Activated CD4-positive, alpha-beta T cell treated with anti-CD3 and anti-CD28 coated beads for 24 hours (primary cell): ENCODE measurements at places on chromosomes 3 and 15.

GRCh38 chr3:188062216-188062615 is 91.7 kb upstream of the LPP start:
- DNase-seq = no peak

- DNase-seq = no peak
These were observed 12.5 kb downstream of the MYD88 start for GRCh38 chr3:38150780-38151528.

DNA sequence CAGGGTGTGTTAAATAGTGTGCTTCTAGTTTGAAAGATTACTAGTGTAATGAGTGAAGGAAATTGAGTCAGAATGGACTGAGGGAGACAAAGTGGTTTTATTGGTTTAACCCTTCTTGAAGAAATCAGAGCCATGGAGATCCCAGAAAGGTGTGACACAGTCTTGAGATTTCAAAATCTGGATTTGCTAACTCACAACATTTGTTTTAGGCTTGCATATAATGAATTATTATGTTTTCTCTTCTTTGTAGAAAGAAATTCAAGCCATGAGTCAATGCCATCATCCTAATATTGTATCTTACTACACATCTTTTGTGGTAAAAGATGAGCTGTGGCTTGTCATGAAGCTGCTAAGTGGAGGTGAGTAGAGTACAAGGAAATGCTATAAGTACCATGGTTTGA is 25.1 kb downstream of the OXSR1 start:
- no peak for DNase-seq

GRCh38 chr3:154121701-154122551 is 736 bp downstream of the ARHGEF26 start:
- DNase-seq = no peak

GRCh38 chr15:25727867-25728600 is 135.1 kb downstream of the ATP10A start:
- DNase-seq = no peak

- DNase-seq = no peak
These were observed 163.4 kb upstream of the TLE3 start for GRCh38 chr15:70261083-70261482.

DNA sequence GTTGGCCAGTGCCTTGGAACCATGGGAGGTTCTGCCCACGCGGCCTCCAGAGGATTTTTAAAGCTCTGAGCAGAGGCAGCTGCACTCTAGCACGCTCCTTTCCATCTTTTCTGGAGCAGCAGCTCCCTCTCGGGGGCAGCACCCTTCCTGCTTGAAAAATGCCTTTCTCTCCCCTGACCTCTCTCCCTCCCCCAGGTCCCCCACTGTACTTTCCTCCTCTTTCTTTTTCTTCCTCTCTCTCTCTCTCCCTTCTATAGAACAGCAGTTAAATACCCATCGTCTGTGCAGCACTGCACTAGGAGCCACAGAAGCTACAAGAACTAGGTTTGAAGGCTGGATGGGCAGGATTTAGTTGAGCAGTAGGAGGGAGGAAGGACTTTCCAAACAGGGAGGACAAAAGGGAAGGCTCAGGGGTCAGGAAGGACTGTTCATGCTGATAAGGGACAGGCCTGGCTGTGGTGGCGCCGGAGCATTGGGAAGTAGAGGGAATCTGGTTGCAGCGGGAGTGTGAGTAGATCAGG is 4.4 kb downstream of the ALPK3 start:
- DNase-seq = no peak

GRCh38 chr3:5144316-5144994 is 22.4 kb downstream of the ARL8B start:
- no peak for DNase-seq

DNA sequence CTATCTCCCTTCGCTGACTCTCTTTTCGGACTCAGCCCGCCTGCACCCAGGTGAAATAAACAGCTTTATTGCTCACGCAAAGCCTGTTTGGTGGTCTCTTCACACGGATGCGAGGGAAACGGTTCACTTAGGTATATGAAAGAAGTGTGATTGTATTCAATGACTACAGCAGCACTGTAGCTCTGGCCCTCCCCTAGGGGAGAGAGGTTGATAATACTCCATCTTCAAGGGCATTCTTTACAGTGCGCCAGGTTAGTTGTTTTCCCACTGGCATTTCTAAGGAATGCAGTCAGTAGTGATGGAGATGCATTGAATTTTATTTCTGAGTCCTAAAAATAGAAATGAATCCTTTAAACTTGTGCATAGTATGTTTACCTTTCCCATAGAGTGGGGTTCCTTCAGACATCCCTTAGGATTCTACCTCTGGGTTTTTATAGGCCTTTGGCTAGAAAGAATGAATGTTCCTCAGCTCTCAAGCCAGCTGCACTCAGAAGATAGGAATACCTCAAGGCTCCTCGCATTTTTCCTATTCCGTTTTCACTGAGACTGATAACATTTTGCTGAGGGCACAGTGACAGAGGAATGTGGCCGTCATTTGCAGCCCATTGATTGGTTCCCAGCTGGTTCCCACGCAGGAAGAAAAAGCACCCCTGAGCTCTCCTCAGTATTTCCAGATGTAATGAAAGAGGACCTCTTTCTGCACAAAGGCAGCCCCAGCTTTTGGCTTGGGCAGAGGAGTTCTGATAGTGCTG is 131.8 kb upstream of the C2CD4B start:
- no peak for DNase-seq

DNA sequence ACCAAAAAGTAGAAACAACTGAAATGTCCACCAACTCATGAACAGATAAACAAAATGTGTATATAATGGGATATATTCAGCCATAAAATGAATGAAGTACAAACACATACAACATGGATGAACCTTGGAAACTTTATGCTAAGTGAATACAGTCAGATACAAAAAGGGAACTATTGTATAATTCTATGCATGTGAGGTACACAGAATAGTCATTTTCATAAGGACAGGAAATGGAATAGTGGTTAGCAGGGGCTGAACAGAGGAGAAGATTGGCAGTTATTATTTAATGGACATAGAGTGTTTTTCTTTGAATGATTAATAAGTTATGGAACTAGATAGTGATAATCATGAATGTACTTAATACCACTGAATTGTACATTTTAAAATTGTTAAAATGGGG is 20.0 kb upstream of the TRANK1 start:
- DNase-seq = no peak

DNA sequence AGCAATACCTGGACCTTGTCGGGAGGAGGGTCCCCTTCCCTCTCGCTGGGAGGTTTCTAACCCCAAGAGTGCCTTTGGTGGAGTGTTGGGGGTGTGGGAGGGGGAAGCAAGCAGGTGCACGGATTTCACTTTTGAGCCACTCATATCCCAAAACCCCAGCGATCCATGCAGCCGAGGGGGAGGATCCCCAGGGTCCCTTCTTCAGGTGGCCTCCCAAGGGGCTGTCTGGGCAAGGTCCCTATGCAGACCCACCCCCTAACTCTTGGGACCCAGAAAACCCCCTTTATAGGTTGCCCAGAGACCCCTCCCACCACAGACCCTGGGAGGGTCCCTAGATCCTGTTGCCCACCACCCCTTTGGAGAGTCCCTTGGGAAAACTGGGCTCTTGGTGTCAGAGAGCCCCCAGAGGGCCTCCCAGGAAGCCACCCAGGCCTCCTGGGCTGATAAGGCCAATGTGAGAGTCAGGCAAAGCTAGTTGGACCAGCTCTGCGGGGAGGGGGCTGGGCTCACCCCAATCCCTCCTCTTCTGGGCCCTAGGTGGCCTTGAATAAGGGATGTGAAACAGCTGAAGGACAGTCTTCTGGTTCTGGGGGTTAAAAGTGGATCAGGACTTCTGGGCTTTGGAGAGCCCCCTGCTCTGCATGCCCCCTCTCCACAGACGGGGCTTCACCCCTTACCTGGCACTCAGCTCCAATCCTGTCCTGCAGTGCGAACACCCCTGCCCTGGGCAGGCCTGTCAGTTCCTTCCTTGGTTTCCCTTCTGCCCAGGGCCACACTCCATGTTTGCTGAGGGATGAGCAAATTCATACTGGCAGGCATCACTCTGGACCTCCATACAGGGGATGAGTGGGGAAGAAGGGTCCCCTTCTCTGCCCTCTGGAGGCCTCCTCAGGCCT is 932 bp upstream of the PLCD1 start:
- no peak for DNase-seq

DNA sequence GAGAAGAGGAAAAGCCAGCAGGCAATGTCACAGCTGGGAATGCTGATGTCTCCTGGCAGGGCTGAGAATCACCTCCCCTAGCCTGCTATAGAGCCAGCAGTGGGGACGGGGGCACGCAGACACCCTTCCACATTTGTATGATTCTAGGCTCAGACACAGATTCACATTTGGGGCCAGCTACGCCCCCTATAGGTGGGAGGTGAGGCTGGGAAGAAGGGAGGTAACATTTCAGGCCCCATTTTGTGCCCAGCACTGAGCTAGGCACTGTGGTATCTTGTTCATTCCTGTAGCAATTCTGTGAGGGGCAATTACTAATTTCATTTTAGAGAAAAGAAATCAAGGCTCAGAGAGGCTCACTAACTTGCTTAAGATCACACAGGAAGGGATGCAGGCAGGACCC is 15.9 kb upstream of the ACAD9 start:
- no peak for DNase-seq

GRCh38 chr3:35224565-35225295 is 414.6 kb upstream of the ARPP21 start:
- DNase-seq = no peak

- no peak for DNase-seq
These were observed 25.0 kb upstream of the THBS1 start for GRCh38 chr15:39555885-39556284.

DNA sequence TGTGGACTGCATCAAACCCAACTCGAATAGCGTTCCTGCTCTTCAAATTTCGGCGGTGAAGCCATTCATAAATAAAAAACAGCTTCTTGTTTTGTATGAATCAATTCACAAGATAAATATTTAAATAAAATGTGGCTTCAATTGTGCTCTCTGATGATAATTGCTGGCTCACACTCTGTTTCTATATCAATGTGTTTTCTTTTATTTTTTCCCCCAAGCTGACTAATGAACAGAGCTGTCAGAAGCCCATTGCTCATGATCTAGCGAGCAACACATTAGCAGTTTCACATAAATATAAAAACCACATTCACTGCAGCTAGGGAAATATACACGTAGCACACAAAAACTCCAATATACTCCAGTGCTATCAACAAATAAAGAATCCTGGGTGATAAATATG is 45.0 kb upstream of the FOXP1 start:
- no peak for DNase-seq

GRCh38 chr3:196044513-196044912 is 37.4 kb downstream of the TFRC start:
- DNase-seq = no peak

DNA sequence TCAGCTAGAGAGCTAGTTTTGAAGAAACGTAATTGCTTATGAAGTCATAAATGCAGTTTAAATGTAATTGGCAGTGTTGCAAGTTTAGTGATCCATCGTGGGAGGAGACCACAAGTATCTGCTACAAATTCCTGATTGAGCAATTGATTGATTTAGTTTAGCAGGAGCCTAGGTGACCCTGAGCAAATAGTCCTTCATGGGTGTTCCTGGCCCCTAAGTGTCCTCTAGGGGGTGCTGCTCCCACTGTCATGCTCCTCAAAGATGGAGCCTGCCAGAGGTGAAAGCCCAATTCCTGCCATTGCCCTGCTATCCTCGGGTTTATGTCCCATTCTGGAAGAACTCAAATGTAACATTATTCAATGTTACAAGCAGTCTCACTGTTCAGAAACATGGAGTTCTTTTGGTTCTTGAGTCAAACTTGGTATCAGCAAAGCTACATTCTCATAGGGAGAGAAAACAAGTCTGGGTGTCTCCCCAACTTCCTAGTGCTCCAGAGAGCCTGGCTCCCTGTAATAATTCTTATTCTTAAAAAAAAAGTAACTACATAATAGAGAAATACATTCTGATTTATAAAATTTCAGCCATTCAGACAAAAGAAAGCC is 29.8 kb upstream of the SENP5 start:
- DNase-seq = peak; percentile 59

- no peak for DNase-seq
These were observed 65.4 kb downstream of the FBN1 start for GRCh38 chr15:48579945-48580671.

DNA sequence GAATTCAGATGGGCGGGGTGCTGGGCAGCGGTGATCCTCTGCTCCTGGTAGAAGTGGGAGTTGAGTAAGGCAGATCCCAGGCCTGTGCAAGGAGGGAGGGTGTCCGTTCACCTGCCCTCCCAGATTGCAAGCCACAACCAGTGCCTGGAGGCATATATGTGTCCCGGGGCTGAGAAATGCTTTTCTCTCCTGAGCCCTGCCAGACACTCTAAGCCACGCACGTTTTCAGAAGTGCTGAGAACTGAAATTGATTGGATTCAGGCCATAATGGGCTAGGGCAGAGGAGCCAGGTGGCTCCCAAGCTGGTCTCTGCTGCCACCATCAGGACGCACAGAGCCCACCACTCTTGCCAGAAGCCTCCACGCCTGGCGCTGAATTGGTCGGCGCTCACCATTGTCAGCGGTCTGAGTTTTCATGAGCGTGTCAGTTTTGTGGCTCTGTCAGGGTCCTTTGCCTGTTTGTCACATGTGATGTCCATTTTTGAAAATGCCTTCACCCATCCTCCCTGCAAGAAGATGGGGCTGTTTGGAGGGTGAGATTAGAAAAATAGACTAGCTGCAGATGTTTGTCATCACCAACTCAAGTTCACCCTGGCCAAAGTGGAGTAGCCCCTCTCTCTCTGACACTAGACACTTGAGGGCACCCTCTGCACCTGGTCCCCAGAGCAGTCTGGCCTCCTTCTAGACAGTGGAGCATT is 15.4 kb upstream of the BFSP2 start:
- no peak for DNase-seq

DNA sequence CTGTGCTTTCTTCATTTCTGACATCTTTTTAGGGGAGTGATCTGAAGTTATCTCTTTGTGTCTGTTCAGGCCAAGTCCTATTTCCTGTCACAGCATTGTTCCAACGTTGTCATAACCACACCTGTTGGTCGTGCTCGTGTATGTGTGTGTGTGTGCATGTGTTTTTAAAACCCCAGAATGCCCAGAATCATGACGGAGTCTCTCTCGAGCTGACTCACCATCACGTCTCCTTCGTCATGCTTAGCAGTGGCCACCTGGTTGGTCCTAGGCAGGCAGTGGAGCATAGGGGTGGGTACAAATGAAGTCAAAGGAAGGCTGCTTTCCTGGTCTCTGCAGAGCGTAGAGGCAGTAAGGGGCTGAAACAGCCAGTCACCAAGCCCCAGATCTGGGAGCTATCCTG is 126.8 kb upstream of the ABHD17C start:
- DNase-seq = no peak

- no peak for DNase-seq
These were observed 11.3 kb downstream of the CSRNP1 start for GRCh38 chr3:39142067-39142466.

DNA sequence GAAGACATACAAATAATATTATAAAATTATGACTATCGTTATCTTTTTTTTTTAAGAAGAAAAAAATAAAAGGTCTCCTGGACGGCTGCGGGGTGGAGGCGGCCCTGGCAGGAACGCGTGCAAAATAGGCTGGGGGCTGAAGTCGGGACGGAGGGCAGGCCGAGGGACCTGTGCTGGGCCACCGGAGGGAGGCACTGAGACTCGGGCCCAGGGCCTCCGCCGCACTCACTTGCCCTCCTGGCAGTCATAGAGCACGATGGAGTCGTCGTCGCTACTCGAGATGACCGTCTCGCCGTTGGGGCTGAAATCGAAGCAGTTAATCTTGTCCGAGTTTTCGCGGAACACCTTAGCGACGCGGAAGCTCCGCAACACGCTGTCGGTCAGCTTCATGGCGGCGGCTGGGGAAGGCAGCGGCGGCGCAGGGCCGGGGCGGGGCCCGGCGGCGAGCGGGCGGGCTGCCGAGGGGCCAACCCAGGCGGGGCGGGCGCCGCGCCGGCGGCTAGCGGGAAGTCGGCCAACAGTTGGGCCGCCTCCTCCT is 408 bp downstream of the WDR82 start:
- peak; percentile 44 for DNase-seq

GRCh38 chr3:133792171-133792763 is 13.3 kb upstream of the SRPRB start:
- DNase-seq = no peak
